Stimulated activated CD4-positive, alpha-beta T cell treated with anti-CD3 and anti-CD28 coated beads, Interleukin-1b, Interleukin-23, amount 100 ng/mL, for 1 hour (primary cell): ENCODE measurements at places on chromosomes 2 and 18.

GRCh38 chr2:65349863-65350262, 82.5 kb downstream of the SPRED2 start:
- DNase-seq, result no peak

DNA sequence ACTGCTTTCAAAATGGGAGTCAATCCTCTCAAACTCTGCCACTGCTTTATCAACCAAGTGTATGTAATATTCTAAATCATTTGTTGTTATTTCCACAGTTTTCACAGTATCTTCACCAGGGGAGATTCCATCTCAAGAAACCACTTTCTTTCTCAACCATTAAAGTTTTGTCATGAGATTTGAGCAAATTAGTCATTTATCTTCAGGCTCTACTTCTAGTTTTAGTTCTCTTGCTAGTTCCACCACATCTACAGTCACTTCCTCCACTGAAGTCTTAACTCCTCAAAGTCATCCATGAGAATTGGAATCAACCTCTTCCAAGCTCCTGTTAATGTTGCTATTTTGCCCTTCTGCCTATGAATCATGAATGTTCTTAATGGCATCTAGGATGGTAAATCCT, 545.8 kb downstream of the ARHGAP15 start:
- no peak for DNase-seq

DNA sequence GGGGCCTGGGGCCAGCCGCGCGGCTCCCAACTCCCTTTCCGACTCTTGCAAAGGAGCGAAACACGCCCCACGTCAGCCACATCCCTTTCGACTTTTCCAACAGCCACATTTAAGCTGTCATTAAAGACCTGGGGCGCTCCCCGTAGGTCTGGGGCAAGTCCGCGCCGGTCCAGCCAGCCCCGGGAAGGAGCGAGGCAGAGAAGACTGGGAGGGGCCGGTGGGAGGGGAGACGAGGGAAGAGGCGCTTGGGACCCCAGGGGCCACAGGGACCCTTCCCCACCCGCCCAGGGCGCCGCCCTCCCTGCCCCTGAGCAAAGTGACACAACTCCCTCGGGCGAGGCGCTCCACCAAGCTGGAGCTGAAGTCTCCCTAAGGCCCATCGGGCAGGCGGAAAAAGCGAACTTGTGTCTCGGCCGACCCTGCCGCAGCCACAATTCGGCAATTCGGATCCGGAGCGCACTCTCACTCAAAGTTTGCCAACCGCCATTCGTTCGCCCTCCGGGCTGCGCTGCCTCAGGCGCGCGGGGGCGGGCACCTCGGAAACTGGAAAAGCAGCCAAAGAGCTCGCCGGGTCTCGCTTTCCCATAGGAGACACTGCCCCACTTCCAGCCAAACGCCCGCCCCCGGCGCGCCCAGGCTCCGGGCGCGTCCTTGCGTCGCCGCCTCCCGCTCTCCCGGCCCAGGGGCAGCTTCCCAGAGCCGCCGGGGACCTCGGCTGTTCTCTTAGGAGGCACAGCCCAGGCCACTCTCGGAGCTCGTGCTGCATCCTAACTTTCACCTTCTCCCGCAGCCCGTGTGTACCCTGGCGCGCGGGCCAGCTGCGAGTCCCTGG, 1.1 kb upstream of the KCTD1 start:
- DNase-seq, result no peak

- no peak for DNase-seq
Measured at GRCh38 chr2:51995293-51995692, 963.4 kb upstream of the NRXN1 start.

DNA sequence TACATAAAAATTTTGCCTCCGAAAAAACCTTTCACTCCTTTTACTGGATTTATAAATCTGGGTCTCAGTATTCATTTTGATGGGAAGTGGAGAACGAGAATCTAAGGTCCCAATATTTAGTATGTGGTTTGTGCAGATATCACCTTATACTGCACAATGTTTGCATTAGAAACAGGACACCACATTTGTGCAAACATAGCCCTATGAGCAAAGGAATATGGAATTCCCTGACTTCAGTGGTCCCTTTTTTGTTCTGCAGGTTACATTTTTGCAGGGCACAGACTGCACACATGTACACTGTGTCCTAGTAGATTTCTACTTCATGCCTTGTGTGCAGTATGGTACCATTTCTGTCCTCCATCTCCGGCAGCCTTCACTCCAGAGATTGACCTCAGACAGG, 130.0 kb downstream of the CDH19 start:
- DNase-seq, result no peak

- no peak for DNase-seq
Measured at GRCh38 chr18:23053776-23054457, 81.4 kb upstream of the CABLES1 start.

DNA sequence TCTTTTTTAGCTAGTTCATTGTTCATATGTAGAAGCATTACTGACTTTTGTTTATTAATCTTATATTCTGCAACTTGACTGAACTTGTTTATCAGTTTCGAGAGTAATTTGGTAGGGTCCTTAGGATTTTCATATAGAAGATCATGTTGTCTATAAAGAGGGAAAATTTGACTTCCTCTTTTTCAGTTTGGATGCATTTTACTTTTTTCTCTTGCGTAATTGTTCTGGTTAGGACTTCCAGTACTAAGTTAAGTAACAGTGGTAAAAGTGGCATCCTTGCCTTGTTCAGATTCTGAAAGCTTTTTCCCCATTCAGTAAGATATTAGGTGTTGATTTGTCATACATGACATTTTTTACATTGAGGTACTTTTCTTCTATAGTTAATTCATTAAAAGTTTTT, 726.0 kb downstream of the KCNJ3 start:
- no peak for DNase-seq

GRCh38 chr2:160940699-160941098, 219.5 kb upstream of the TANK start:
- no peak for DNase-seq

- no peak for DNase-seq
Measured at GRCh38 chr18:48330016-48330991, 78.9 kb downstream of the ZBTB7C start.

DNA sequence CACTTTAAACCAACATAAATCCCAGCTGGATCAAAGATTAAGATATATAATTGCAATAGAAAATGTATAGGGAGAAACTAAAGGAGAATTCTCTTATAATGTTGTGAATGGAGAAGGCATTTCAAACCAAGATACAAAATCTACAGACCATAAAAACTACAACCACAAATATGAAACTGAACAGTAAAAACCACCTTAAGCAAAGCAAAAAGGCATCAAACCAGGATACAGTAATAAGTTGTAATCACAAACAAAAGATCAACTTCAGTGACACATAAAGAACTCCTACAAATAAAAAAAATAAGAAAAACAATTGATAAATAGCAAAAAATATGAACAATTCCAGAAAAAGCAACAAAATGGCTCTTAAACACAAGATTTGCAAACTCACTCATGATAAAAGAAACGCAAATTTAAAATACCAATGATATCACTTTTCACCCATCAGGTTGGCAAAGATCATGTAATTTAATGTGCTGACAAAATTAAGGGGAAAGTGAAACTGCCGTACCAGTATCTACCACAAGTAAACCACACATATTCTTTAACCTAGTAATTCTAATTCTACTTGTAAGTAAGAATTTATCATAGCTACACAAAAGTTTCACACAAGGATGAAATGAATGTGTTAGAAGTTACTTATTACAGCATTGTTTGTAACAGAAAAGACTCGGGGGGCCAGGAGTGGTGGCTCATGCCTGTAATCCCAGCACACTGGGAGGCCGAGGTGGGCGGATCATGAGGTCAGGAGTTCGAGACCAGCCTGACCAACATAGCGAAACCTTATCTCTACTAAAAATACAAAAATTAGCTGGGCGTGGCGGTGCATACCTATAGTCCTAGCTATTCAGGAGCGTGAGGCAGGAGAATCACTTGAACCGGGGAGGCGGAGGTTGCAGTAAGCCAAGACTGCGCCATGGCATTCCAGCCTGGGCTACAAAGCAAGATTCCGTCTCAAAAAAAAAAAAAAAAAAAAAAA, 101.9 kb downstream of the USP34 start:
- no peak for DNase-seq

DNA sequence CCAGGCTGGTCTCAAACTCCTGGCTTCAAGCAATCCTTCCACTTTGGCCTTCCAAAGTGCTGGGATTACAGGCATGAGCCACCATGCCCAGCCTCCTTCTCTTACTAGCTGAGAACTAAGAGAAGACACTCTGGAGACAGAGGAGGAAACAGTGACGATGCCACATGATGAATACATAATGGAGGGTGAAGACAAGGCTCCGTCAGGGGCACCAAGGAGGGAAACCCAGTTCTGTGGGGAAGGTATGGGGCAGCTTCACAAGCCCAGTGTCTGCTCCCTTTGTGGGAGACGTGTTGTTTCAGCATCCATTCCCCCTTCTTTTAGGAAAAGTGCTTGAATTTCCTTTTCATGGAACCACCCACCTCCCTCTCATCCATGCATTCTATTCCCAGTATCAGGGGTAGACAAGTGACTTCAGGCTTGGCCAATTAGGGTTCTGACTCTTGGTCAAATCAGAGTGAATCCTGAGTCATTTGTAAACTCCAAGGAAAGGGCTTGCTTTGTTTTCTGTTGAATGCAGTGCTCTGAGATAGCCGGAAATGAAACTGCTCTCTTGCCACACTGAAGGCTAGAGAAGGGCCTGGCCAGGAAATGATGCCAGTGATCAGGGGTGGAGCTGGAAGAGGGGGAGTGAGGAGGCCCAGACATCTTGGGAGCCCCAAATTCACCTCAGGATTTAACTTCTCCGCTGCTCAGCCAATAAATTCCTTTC, 23.7 kb downstream of the TMEM127 start:
- no peak for DNase-seq

- DNase-seq, result no peak
Measured at GRCh38 chr2:38214209-38214717, 138.3 kb upstream of the CYP1B1 start.

- DNase-seq, result no peak
Measured at GRCh38 chr18:22194151-22194598, 24.8 kb downstream of the GATA6 start.

DNA sequence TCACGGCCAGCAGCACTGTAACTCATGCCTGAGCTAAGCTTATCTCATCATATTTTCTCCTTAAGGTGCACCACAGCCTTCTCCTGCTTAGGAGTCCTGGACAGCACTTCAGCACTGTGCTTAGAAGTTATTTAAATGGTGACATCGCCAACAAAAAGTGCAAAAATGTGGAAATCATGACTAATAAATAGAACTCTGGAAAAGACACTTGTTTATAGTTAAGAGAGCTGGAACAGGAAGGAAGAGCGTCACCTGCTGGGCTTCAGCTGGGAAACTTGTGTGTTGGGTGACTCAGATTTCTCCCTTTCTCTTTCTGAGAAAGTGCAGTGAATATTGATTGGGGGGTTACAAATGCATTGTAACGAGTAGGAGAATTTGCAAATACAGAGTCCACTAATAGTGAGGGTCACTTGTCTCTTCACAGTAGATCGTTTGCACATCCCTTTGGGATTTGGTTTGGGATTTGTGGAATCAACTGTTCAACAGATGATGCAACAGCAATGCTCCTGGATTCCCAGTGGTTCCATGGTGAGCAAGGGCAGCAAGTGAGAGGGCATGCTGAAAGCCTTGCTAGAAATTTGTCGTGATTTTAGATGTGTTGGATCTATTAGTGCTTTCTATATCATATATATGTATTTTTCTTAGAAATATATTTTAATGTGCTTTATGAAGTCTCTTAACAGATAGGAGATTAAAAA, 84.2 kb downstream of the DOK6 start:
- DNase-seq, result no peak

- peak; percentile 69 for DNase-seq
Measured at GRCh38 chr2:27380626-27381545, at the start of gene ZNF513. Gene ZNF513 (minus strand): TSS chr2:27380734. CDS start chr2:27380526, 208 bp downstream.

GRCh38 chr18:73975266-73975665, 172.4 kb downstream of the FBXO15 start:
- DNase-seq, result no peak

- DNase-seq, result no peak
Measured at GRCh38 chr18:51017140-51017879, 12.7 kb upstream of the SMAD4 start.

DNA sequence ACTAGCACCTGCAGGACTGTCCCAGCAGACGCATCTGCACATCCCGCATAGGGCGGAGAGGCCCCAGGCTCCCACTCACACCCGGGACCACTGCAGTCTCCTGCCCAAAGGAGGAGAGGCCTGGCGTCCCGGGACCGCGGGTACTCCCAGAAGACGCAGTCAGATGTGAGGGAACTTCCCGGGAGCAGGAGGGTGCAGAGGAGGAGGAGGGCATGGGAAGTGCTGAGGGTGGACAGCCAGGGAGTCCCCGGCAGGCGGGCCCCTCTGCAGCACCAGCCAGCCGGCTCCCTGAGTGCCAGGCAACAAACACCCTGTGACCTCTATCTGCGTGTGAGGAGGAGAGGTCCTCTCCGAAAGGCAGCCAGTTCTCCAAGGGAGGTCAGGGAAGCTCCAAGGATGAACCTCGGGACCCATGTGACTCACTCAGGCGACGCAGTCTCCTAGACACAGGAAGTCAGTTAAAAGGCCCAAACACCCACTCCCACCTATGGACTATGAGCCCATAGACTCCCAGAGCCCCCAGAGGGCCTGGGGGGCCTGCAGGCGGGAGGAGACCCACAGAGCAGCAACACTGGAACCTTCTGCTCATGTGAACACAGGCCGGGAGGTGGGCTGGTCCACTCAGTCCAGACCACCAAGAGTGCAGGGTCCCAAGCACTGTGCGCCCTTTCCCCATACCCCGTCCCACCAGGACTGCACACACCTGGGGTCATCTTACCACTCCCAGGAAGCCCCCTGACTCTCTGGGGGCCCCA, 4.2 kb downstream of the PXDN start:
- no peak for DNase-seq

DNA sequence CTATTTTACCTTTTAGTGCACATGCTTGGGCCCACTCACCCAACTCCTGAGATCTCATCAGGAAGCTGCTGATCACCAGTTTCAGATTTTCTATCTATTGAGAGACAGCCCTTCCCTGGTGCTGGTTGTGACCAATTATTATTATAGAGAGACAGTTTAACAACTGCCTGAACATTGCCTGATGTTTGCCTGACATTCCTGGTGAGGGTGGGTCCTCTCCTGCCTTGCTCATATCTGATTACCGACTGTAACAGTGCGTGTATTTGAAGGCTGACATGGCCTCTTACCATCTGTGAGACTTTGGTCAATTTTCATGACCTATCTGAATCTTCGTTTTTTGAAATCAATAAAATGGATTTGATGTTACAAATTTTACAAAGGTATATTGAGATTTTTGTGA, 39.0 kb downstream of the FAM171B start:
- DNase-seq, result no peak

DNA sequence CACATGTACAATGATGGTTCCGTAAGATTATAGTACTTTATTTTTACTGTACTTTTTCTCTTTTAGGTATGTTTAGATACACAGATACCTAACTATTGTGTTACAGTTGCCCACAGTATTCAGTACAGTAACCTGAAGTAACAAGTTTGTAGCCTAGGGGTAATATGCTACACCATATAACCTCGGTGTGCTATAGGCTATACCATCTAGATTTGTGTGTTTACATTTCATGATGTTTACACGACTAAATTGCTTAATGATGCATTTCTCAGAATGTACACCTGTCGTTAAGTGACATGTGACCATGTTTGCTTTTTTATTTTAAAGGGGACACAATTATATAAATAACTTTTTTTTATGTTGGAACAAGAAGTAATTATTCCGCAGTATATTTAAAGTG, 34.5 kb downstream of the PIK3C3 start:
- DNase-seq, result no peak
